ENCODE measurements at places on chromosomes 5 and 9.

- DNase-seq = no peak
Measured at GRCh38 chr5:66472010-66472409, 124.2 kb upstream of the MAST4 start.

DNA sequence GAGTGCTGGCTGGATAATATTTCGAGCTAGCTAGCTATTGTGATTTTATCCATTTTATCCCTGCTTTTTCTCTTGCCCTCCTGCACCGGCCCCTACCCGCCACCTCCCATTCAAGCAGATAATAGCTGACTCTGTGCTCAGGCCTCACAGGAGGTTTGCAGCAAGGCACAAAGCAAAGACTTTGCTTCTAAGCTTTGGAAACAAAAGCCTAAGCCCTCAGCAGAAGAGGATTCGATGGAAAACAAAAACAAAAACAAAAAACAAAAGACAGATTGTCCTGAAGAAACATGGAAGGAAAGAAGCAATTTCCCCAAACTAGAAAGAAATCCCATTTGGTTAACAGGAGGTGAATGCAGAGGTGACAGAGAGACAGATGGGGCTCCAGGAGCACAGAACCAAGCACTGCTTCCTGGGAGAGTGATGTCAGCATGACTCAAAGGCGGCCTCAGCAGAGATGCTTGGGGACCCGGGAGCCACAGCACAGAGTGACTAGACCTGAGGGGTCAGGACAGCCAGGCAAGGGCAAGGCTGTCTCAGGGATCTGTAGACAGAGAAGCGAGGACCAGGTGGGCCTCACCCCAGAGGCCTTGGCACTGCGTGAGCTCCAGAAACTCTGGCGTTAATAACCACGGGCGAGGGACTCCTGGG lies 28.4 kb downstream of the MTX3 start:
- peak; percentile 7 for DNase-seq

GRCh38 chr5:107542831-107543231 lies 127.9 kb downstream of the EFNA5 start:
- no peak for DNase-seq

DNA sequence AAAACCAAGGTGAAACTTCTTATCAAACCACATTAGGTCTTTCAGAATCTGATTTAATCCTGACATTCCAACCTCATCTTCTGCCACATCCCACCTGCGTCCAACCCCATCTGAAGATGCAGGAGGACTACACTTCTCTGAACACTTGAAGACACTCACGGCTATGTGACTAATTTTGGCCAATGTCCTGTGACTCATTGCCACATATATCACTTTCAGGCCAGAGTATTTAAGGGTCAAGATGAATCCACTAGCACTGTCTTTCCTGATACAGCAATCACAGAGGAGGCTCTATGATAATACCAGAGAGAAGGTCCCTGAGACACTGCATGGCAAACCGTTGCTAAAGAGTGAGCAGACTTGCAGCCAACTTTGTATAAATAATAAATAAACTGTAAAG lies 323.4 kb downstream of the NR2F1-AS1 start:
- no peak for DNase-seq

DNA sequence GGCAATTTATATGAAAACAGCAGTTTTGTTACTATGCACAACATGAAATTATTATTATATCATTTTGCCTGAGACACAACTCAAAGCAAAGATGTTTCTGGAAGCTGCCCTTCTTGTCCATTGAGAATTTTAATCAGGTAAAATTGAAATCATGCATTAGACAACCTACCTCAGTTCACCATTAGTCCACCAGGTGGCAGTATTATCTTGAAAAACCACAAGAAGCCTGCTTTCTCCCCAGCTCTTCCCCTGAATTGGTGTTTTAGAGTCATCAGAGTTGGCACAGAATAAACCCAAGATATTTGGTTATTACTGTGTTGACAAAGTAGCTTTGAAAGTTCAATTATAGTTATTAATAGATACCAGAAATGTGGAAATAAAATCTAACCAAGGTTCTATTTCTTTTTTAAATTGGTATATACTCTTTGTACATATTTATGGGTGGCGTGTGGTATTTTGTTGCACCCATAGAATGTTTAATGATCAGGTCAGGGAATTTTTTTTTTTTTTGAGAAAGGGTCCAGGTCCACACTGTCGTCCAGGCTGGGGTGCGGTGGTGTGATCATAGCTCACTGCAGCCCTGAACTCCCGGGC lies 25.7 kb downstream of the UTP15 start:
- DNase-seq = peak; percentile 46

DNA sequence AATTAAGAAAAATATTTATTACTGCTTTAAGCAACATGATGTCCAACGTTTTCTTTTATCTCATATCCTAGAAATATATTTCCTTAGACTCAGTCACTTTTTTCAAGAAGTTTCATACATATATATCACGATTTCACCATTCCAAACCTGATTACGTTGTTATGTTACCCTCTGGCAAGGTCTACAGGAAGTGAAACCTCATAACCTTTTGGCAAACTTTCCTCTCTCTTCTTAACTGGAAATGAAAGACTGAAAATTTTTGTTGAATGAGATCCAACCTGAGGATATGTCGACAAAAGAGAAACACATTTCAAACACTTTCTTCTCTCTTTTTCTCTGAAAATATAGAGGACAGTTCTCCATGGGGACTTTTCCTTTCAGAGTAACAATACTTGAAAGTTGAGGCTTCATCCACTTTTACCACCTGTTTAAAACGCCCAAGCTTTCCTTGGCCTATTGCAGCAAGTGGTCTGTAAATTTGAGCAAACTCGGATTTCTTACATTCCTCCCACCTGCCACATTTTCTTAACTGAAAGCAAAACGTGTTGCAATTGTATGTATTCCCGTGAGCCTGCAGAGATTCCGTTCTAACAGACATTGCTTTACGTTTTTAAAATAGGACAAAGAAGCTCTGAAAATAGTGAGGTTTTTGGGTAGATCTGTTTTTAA lies 298.1 kb downstream of the CETN3 start:
- no peak for DNase-seq

DNA sequence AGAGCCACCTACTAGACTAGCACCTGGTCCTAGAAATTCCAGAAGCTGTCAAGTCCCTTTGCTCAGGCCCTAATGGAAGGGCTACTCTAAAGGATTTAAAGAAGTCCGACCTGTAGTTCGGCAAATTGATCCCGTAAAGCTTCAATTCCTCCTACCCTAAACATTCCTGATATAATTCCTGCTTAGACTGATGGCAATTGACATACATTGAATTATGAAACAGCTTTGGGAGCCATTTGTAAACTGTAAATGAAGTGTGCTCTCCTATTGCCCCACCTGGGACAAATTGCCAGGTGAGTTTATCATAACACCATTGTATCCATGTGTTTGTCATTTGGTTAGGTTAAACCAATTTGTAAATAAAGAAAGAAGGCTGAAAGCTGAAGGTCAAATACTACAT lies 104.4 kb downstream of the EGFLAM start:
- DNase-seq = no peak

DNA sequence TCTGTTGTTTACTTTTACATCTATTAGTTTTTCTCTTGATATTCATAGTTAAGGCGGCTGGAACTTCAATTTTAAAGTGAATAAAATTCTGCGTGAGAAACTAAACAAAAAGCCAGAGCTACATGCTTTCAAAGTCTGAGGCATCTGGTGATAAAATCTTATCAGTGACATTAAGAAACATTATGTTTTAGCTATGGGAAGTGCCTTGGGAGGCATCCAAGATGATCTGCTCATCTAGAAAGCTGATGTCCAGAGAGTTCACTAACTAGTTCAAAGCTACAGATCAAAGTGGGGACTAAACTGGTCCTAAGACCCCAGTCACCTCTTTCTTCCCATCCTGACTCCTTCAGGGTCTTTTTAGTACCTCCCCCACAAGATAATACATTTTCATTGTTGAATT lies 37.2 kb downstream of the MRPS27 start:
- DNase-seq = no peak

DNA sequence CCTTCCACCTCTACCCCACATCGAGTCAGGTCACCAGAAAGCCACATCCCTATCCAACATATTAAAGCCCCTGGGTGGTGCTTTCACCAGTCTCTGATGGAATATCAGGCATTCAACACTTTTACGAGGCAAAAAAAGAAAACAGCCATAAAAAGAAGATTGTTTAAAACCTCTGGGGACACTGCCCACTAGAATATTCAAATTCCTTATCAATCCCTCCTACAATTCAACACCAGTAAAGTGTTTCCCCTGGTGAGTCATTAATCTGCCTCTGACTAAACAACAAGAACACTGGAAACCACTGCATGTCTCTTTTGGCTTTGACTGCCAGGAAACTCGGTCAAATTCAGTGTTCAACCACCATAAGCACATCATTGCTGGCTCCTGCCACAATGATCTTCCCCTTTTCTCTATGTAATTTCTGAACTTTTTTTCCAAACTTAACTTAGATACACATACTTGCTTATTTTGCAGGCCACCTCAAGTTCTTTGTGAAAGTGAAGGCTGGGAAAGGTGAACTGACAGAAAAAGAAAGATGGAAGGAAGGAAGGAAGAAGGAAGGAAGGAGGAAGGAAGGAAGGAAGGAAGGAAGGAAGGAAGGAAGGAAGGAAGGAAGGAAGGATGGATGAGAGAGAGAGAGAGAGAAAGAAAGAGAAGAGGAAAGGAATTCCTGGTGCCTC lies 105.3 kb downstream of the PAX5 start:
- DNase-seq = no peak

GRCh38 chr5:103428411-103428871 lies 134.1 kb downstream of the NUDT12 start:
- DNase-seq = no peak

DNA sequence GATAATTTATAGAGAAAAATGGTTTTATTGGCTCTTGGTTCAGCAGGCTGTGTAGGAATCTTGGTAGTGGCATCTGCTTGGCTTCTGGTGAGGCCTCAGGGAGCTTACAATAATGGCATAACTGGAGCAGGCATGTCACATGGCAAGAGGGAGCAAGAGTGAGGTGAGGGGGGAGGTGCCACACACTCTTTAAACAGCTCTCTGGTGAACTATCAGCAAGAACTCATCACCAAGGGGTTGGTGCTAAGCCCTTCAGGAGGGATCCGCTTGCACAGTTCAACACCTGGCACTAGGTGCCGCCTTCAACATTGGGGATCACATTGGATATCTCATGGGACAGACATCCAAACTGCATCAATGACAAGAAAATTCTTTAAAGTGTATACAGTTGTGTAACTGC lies 10.5 kb downstream of the GPBP1 start:
- DNase-seq = no peak

GRCh38 chr9:136645352-136645902 lies 17.3 kb upstream of the EGFL7 start:
- DNase-seq = no peak

DNA sequence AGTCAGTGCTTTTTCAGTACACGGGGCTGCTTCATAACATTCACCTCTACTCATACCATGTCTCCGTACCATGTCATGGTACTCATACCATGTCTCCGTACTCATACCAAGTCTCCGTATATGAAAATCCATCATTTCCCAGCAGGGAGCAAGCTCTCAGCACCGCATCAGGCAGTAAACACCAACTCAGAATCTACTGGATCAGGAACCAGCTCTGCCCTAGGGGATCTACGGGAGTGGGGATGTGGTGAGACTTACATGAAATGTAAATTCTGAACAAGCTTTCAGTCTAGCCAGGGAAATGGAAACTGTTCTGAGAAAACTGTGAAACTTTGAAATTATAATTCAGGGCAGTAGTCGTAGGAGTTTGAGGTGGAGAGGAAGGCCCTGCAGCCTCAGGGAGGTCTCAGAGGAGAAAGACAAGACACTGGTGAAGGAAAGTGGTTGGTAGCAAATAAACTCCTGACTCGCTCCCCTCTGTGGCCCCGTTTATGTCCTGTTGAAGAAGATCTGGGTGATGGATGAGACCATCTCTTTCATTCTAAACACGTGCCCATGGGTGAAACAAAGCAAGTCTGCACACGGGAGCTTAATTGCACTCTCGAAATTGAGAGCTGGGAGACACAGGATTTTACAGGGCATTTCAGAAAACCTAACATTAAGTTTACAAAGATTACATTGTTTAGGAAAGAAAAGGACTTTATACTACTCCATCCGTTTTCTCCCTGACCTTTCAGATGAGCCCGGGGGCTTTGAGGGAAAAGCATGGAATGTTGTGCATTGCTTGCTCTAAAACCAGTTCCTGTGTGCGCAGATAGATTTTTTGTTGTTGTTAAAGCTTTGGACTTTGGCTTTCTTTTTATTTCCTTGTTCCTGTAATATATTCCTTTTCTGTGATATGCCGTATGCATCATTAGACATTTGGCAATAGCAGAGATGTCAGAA lies 26.8 kb downstream of the ACTBL2 start:
- no peak for DNase-seq

DNA sequence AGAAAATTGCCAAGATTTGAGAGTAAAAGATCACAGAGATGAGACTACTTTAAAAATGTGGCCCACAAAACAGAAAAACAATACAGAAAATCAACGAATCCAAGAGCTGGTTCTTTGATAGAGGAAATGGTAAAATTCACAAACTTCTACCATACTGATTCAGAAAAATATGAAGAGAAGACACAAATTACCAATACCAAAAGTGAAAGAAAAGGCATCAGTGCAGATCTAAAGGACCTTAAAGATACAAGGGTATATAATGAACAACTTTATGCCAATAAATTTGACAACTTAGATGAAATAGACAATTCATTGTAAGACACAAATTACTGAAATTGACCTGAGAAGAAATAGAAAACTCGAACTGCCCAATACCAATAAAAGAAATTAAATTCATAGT lies 24.4 kb upstream of the SLC1A1 start:
- DNase-seq = no peak

DNA sequence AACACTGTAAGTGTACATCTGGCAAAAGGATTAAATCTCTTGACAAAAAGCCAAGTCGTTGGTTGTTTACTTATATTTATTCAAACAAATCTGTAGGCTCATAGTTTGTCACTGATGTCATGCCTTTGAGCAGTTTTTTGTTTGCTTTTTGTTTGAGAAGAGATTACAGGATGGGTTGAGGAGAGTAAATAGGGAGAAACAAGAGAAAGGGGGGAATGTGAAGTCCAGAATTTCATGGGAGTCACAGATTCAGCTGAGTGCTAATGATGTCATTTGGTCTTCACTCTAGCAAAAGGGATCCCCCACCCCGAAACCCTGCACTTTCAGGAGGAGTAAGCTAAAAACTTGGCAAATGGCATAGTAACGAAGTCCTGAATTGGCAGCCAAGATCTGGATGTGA lies 337.4 kb downstream of the GLIS3 start:
- no peak for DNase-seq

GRCh38 chr9:72538921-72539702 lies 17.7 kb downstream of the TMC1 start:
- no peak for DNase-seq
